ENCODE measurements at places on chromosomes 3 and 15. TPM values are rescaled to one million over a fixed set of nuclear protein-coding genes. Genes with fewer than 3 reads are reported as not detected.

KBTBD13 gene
- not detected for total RNA-seq

DNA sequence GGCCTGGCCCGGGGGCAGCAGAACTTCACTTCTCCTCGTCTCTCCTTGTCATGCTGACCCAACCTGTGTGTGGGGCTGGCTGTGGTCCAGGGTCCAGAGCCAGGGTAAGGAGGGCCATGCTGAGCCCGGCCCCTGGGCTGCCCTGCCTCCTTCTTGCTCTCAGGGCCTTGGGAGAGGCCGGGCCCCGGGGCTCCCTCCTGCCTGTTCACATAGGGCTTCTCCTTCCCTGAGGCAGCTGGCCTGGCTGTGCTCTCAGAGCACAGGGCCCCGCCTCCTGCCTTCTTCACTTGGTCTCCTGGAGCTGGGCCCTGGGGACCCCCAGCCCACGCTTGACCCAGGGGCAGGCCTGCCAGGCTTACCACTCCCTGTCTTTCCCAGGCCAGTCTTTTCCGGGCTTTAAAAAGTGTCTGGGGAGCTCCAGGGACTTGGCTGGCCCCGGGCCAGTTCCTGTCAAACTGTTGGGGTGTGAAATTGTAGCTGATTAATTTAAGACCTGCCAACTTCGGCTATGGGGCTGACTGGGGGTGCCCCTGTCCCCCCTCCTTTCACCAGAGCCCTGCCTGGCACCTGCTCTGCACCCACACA, 11.8 kb downstream of the PLXNA1 start:
- DNase-seq = no peak

- DNase-seq = no peak
Measured at GRCh38 chr15:92682741-92683510, 27.4 kb upstream of the FAM174B start.

GRCh38 chr15:33586786-33587697, 276.3 kb downstream of the RYR3 start:
- DNase-seq = no peak

DNA sequence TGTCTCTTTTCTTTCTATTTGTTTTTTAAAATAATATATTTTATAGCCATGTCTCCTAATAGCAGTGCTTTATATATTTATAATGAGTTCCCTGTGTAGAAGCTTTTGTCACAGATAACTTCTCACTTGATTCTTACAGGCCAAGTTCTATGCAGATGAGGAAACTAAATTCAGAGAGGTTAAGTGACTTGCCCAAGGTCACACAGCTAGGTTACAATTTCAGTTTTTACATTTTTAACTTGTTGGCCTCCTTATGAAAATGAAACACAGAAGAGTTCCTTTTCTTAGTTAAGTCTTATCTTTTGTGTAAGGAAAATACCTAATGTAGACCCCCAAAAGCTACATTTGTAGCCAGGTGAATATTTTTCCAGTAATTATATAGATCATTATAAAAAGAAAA, 83.3 kb upstream of the SOX2 start:
- DNase-seq = no peak

UQCRC1 gene
- total RNA-seq = 285 TPM

KATNBL1 gene
- total RNA-seq = 43.5 TPM

DUOXA1 gene
- total RNA-seq = 1.2 TPM

DNA sequence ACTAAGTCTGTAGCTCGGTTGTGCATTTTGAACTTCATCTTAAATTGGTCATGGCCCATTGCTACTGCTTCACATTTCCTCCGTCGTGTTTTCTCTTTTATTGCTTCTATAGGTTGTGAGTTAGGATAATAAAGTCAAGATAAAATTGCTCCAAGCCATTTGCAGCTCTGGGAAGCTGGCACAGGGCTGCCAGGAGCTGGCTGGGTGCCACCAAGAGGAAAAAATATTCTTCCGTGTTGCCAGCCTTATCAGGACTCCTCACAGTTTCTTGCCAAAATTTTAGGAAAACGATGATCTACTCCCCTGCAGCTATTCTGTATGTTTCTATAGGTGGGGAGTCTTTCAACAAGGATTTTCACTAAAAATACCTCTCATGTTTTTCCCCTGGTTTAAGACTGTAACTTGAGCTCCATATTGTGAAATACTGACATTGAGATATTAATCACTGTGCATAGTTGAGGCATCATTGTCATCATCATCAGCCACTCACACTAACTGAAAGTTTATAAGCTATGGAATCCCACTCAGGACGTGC, 55.4 kb upstream of the PIAS1 start:
- DNase-seq = no peak

MAP4 gene
- total RNA-seq = 138 TPM

DNA sequence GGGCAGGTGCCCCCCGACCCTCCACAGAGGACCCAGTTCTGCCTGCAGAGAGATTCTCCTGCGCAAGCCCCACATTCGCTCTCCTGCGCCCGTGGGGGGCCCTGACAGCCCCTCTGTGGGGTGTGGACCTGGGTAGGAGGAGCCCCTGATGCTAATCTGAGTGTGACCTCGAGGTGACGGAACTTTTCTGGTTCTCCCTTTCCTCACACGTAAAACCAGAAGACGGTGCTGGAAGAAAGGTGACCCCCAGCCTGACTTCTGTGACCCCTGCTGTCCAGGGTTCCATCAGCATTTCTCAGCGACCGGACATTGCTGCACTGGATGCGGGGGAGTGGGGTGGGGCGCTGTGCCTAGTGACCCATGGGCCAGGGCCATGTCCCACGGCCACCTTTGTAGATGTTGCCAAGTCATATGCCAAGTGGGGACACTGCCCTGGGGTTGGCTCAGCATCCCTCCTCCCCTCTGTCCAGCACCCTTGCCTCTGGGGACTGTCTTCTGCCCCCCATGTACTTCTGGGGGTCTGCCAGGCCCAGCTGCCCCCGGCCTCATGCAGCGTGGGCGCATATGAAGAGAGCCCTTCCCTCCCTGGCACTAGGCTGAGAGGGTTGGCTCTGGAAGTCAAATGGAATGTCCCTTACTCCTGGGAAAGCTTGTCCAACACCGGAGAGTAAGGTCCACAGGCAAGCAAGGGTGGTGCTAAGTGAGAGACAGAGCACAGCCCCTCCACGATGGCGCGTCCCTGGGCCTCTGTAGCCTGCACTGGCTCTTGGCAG, 129.1 kb upstream of the MEF2A start:
- no peak for DNase-seq
